ENCODE measurements at places on chromosomes 3 and 15. TPM values are rescaled to one million over a fixed set of nuclear protein-coding genes. Genes with fewer than 3 reads are reported as not detected.

The GOLGA8G gene
- not detected for total RNA-seq

DNA sequence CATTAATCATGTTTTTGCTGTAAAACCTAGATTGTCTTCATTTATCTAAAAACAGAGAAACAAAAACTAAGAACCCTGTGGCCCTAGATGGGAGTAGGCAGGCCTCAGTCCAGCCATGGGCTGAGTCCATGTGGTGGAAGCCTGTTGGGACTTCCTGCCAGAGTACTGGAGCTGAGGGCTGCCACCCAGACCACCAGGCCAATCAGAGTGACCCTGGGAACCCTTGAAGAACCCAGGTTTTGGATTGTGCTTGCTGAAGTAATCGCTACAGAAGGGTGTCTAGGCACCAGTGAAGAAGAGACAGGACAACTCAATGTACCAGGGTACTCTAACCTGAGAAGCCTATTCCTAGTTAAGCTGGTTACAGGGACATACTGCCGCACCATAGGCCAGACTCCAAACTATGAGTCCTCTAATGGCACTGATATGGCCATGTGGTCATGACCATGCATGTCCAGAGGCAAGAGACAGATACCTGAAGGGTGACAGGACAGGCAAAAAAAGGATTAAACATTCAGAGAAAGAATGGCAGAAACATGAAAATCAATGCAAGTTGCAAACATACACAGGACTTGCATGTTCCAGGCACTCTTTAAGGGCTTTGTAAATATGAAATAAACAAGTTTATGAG, 12.9 kb downstream of the CSRNP1 start:
- H3K4me1 ChIP-seq: peaks cover 71% of the 10 kb centered on the region
- DNase-seq: no peak
- H3K36me3 ChIP-seq: peaks cover 64% of the 10 kb centered on the region

The PLOD2 gene
- 77.9 TPM for total RNA-seq

GRCh38 chr3:28267984-28268849, 26.8 kb downstream of the CMC1 start:
- H3K27me3 ChIP-seq: no peaks in the 10 kb centered on the region
- H3K4me1 ChIP-seq: no peaks in the 10 kb centered on the region
- no peak overlapping the region for H3K27ac ChIP-seq
- H3K4me3 ChIP-seq: no peak overlapping the region
- DNase-seq: no peak
- H3K36me3 ChIP-seq: peaks cover 42% of the 10 kb centered on the region

- no peaks in the 10 kb centered on the region for H3K36me3 ChIP-seq
- no peak for DNase-seq
- no peaks in the 10 kb centered on the region for H3K27me3 ChIP-seq
- no peak overlapping the region for H3K4me3 ChIP-seq
- peaks cover 54% of the 10 kb centered on the region for H3K4me1 ChIP-seq
- H3K27ac ChIP-seq: no peak overlapping the region
Measured at GRCh38 chr15:40079456-40079855, 29.2 kb downstream of the BMF start.

DNA sequence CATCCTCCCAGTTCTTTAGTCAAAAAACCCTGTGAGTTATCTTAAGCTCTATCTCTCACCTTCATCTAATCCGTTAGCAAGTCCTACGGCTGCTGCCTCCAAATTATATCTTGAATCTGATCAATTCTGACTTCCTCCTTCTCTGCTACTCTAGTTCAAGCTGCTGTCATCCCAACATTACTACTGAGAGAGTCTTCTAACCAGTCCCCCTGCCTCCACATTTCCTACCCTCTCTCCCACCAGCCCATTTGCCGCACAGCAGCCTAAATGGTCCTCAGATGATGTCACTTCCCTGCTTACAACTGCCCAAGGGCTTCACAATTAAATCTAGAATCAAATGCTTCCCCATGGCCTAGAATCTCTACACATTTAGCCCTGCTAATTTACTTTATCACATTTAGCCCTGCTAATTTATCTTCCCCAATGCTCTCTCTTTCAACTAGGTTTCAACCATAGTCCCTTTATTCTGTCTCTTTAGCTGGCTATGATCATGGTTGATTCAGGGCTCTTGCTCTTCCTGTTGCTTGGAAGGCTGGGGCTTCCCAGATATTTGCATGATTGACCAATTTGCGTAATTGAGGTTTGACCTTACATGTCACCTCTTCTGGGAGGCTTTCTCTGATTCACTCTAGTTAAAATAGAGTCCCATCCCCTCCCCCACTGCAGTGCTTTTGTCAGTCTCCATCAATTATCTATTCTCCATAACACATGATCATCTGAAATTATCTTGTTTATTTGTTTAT, 11.0 kb upstream of the ARL14 start:
- no peak overlapping the region for H3K4me3 ChIP-seq
- DNase-seq: no peak
- H3K36me3 ChIP-seq: no peaks in the 10 kb centered on the region
- no peaks in the 10 kb centered on the region for H3K4me1 ChIP-seq
- no peak overlapping the region for H3K27ac ChIP-seq

Measured in stomach (tissue), 19 donors.